ENCODE measurements at places on chromosomes 13 and 19.

DNA sequence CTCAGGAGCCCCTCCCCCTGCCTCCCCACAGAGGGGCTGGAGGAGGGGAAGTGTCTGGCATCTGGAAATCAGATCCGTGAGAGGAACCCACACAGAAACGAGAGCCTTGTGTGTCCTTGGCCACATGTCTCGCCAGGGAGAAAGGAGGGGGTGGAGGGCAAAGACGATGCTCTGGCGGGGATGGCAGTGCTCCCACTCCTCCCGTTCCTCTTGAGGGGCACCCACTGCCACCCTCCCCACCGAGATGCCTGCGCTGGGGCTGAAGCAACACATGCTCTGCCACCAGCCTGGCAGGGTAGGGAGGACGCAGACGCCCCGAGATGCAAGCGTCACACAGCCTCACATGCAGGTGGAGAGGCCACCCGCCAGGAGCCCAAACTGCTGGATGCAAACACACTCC lies 2.8 kb downstream of the ADGRL1 start:
- no peak for DNase-seq

- DNase-seq: no peak
Observed at GRCh38 chr13:84590663-84591062, 708.4 kb upstream of the SLITRK1 start.

DNA sequence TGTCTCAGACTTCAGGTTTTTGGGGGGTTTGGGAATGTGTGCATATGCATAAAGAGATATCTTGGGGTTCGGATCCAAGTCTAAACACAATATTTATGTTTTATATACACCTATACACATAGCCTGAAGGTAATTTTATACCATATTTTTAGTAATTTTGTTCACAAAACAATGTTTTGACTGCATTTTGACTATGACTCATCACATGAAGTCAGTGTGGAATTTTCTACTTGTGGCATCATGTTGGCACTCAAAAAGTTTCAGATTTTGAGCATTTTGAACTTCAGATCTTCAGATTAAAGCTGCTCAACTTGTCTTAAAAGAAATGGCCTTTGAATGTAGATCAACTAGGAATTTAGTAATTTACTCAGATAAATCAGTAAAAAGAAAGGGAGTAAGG lies 712.9 kb upstream of the GPC6 start:
- DNase-seq: peak; percentile 19

GRCh38 chr13:91785431-91786119 lies 387.2 kb downstream of the GPC5 start:
- DNase-seq: no peak

DNA sequence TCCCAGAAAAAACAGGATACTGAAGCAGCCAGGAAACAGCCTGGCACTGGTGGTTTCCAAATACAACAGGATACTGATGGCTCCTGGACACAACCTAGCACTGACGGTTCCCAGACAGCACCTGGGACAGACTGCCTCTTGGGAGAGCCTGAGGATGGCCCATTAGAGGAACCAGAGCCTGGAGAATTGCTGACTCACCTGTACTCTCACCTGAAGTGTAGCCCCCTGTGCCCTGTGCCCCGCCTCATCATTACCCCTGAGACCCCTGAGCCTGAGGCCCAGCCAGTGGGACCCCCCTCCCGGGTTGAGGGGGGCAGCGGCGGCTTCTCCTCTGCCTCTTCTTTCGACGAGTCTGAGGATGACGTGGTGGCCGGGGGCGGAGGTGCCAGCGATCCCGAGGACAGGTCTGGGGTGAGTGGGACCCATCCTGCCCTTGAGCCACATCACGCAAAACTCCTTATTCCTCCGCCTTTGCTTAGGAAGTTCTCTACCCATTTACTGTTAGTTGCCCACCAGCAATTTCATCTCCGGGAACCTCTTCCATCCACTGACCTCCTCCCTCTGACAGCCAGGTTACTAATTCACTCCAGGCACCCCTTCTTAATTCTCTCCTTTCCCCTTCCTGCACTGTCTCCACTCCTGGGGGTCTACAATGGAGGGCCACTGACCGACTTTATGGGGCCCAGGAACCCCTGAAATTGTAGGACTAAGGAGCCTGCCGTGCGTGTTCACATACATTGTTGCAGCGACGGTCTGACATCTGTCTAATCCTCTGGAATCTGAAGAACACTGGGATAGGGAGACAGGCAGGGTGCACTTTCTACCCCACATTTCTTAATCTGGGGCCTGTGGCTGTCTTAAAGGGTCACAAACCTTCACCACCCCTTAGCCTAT lies 1.2 kb downstream of the ITPKC start:
- peak; percentile 31 for DNase-seq

DNA sequence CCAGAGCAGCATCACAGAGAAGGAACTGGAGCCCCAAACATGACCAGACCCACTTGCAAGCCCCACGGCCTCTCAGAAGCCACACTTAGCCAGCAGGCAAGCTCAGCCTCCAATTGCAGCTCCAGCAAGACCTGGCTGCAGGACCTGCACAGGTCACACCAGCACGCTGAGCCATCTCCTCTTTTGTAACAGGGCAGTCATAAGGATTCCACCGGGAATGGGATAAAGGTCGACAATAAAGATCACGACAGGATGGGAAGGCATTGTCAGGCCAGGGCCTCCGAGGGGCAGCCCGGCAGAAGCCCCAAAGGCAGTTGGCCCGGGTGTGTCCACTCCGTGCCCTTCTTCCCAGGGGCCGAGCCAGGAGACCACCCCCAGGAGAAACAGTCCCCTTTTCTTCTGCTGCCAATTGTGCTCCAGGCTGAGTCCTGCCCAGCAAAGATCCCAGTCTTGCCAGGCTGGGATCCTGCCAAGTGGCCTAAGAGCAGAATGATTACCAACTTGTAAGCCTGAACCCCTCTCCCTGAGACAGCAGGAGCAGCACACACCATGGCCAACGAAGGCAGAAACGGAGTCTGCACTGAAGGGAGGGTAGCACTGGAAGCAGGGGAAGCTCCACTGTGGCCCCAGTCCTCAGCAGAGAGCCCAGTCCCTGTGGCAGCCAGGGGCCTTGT lies 12.5 kb downstream of the PEPD start:
- no peak for DNase-seq

- no peak for DNase-seq
Observed at GRCh38 chr19:34759218-34759917, 13.6 kb downstream of the ZNF599 start.

GRCh38 chr13:32229443-32229842 lies 85.7 kb downstream of the ZAR1L start:
- peak; percentile 54 for DNase-seq

DNA sequence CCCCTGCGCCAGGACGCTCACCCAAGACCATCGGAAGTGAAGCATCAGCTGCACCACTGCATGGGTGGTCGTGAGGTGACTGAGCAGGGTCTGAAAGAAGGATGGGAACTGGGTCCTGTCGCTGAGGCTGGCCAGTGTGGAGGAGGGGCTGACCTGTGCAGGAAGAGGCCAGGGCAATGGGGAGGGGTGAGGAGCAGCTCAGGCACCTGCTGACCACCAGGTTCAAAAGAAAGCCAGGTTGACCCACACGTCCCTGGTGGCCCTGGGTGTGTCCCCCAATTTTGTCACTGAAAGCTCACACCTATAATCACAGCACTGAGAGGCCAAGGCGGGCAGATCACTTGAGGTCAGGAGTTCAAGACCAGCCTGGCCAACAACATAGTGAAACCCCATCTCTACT lies 13.7 kb upstream of the ZSCAN1 start:
- DNase-seq: no peak

GRCh38 chr13:40566811-40567210 lies 99.6 kb downstream of the FOXO1 start:
- no peak for DNase-seq

DNA sequence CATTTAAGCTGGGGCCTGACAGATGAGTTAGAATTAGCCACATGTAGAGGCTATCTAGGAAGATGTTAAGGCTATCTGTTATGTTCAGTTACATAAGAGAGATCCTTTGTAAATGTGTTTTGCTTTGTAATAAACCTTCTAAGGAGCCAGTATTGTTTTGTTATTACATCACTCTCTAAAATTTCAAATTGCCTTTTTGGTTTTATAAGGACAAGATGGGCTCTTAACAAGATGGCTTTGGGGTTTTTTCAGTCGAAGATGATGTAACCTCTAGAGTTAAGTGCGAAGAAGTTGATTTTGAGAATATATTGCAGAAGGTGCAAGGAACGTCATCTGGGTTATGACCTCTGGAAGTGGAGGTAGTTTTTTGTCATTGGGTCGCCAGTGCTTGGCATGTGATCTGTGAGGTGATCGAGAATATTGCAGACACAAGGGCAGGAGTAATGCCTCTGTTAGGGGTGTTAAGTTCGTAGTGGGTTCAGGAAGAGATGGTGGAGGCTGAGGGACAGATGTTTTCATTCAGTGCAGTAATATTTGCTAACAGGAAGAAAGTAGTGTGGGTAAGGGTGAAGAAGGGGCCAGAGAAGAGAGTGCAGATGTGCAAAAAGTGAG lies 12.7 kb downstream of the LSM14A start:
- no peak for DNase-seq

- peak; percentile 56 for DNase-seq
Observed at GRCh38 chr13:98632961-98633360, 56.1 kb upstream of the STK24 start.

DNA sequence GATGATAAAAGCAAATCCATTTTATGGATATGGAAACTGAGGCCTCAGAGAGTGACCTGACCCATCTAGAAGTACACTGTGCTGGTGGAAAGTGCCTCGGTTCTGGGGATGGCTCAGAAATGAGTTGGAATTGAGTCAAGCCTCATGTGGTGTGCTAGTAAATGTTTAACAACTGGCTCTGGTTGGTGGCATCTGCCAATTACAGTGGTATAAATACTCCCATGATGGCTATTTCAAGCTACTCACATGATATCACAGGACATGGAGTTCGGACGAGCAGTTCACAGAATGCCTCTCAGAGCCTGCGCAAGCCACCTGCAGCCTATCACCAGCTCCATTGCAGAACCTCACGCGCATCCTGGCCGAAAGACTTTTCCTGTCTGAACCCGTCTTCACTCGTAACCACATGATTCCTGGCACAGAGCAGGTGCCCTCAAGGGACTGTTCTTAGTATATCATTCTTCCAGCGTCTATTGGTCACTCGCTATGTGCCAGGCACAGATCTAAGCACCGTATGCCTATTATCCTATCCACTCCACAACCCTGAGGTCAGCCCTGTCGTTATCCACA lies 9.1 kb downstream of the TMEM150B start:
- DNase-seq: no peak

DNA sequence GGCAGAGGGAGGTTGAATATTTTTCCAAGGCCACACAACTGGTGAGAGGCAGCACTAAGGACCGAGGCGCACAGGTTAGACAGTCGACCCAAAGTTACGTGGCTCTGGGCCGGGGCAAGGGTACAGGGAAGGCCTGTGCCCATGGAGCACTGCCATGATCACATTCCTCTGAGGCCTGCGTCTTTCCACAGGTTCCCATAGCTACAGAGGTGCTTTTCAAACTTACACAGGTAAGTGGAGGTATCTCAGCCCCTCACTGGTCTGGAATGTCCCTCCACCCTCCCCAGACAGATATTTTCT lies 814 bp downstream of the ZNF211 start:
- no peak for DNase-seq

- no peak for DNase-seq
Observed at GRCh38 chr19:54660964-54661363, 1.8 kb upstream of the LILRB4 start.

GRCh38 chr19:2584002-2584401 lies 108.1 kb downstream of the GADD45B start:
- DNase-seq: no peak

DNA sequence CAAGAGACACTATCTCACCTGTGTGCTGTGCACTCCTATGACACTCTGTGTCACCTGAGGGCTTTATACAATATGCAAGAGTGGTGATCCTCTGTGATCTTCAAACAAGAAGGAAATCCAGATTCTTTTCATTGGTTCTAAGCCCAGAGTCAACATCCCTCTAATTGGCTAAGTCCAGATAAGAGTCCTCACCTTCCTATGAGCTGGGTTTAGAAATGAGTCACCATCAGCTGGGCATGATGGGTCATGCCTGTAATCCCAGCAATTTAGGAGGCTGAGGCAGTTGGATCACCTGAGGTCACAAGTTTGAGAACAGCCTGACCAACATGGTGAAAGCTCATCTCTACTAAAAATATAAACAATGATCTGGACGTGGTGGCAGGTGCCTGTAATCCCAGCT lies 144.4 kb downstream of the ZNF675 start:
- DNase-seq: no peak

GRCh38 chr13:63088226-63088625 lies 1672.6 kb upstream of the PCDH20 start:
- peak; percentile 32 for DNase-seq

- no peak for DNase-seq
Observed at GRCh38 chr19:17337675-17338432, 501 bp downstream of the GTPBP3 start.

- peak; percentile 18 for DNase-seq
Observed at GRCh38 chr19:39410831-39411080, 1.7 kb upstream of the PLEKHG2 start.

- no peak for DNase-seq
Observed at GRCh38 chr19:35438527-35438926, 9.5 kb upstream of the FFAR2 start.

DNA sequence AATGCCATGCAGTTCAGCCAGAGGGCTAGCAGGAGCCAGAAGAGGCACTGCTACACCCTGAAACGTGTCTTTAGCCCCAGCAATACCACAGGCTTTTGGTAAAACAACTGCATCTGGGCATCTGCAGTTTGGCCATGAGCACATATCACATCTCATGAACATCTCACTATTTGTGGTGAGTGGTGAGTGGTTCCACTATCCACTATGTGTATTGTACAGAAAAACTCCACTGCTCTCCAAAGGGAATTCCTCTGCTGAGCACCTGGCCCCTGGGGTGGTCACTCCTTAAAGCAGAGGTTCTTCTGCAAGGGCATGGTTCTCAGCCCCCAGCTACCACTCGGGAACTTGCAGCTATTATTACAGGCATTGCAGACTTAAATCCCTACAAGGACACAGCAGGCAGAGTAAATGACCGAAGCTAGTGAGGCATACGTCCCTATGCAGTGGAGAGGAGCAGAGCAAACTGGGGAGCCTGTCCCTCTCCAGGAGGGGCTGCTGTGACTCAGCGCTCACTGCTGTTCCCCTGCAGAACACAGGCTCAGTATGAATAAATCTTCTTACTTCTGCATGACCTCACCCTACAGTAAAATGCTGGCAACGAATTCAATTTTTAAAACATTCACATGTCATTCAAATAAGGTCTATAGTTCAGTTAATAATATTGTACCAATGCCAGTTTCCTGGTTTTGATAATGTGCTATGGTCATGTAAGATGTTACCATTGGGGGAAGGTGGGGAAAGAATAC lies 332.4 kb upstream of the ZNF507 start:
- peak; percentile 19 for DNase-seq

- DNase-seq: no peak
Observed at GRCh38 chr19:56978023-56978565, 137.6 kb upstream of the PEG3 start.

- peak; percentile 76 for DNase-seq
Observed at GRCh38 chr13:39612023-39612637, 9.1 kb upstream of the LHFPL6 start.

Data from iris pigment epithelial cell (primary cell).